ENCODE measurements at places on chromosomes 5 and 9.

GRCh38 chr5:6748142-6748541, 34.9 kb downstream of the TENT4A start:
- DNase-seq: no peak

DNA sequence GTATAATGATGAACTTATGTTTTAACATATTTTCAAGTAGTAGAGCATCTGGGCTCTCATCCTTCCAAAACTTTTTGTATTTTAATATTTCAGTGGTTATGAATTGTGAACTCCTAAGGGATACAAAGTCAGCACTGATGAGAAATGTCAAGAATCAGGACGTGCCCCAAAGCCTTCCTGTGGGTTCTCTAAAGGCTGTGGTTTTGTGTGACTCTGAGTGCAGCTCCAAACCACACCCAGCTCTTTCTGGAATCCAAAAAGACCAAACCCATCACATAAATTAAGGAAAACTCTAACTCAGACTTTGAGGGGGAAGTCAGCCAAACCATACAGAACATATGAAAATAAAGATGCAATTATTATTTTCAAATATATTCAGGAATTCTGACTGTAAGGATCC, 40.8 kb upstream of the SMU1 start:
- no peak for DNase-seq

DNA sequence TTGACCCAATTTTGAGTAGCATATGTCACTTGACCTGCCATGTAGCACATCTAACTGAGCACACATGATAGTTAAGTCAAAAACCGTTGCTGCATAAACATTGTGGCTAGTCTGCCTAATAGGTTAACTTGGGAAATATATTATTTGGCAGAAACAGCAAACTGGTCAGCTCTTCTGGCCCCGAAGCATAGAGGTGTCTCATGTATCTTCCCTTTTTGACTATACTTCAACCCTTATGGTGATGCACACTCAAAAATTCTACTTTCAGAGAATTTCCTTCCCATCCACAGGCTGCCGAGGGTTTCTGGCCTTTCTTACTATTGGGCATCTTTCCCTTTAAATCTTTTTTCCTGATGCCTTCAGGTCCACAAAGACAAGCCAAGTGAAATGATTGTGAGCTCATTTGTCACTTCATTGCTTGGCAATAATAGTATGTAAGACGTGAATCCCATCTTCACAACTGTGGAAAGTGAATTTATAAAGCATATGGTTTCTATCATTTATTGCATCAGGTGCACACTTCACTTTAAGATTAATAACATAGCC, 41.2 kb downstream of the MOCS2 start:
- no peak for DNase-seq

- no peak for DNase-seq
Observed at GRCh38 chr5:99320436-99320835, 391.6 kb upstream of the CHD1 start.

DNA sequence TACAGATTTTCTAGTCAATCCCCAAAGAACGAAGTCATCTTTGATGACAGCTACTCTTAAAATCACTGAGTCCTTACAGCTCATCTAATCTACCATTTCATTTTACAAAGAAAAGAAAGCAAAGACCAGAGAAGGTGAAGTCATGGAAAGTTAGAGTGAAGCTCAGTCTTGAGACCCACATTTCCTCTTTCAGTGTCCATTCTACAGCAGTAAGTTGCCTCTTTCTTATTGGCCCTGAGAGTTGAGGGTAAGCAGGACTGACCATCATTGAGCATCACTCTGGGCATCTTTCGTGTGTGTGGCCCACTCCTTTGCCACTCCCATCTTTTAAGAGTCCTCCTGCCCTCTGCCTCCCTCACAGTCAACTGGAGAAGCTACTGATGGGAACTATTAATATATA, 251.8 kb upstream of the NR4A3 start:
- DNase-seq: no peak

DNA sequence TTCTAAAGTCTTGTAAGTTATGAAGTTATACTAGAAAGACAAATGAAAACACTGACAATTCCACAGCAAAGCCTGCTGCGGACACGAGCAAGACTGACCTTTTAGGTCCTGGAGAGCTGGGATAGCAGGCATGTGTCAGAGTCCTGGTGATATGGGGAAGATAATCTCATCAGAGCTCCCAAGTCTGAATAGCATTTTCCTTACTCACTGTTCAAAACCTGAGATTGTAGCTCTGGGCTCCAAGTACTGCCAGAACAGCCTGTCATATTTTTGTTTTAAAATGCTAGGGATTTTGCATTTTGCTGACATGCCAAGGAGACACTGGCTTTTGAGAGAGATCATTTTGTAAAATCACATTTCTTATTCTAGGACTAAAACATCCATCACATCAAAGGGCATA, 90.1 kb downstream of the DRD1 start:
- no peak for DNase-seq

- no peak for DNase-seq
Observed at GRCh38 chr9:30815585-30815984, 1568.9 kb upstream of the ACO1 start.

DNA sequence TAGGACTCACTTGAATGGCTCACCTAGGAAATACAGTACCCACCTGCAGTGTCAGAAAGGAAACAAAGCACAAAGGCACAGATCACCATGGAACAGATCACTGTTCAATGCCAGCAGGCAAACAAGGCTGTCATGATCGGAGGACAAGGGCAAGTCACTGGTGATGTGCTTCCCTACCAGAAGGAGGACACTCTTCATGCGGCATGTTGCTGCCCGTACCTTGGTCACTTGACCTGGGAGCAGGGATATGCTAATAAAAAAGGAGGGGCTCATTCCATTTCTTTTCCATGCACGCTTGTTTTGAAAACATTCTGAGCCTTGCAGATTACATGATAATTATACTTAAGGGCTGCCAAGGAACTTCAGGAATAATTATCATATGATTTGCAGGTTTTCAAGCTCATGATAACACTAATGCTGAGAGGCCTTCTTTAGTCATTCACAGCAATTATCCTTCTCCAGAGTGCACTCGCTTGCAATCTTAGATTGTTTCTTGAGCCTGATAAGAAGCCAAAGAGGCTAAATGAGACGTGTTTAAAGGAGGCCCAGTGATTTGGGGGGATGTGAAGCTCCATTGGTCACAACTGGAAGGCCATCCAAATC, 36.1 kb upstream of the STARD4 start:
- DNase-seq: no peak

- no peak for DNase-seq
Observed at GRCh38 chr5:129361441-129362025, 98.6 kb upstream of the ADAMTS19 start.

- DNase-seq: no peak
Observed at GRCh38 chr9:86946201-86947145, 833 bp downstream of the GAS1 start.

GRCh38 chr9:4677392-4677791, 2.0 kb upstream of the CDC37L1 start:
- no peak for DNase-seq

DNA sequence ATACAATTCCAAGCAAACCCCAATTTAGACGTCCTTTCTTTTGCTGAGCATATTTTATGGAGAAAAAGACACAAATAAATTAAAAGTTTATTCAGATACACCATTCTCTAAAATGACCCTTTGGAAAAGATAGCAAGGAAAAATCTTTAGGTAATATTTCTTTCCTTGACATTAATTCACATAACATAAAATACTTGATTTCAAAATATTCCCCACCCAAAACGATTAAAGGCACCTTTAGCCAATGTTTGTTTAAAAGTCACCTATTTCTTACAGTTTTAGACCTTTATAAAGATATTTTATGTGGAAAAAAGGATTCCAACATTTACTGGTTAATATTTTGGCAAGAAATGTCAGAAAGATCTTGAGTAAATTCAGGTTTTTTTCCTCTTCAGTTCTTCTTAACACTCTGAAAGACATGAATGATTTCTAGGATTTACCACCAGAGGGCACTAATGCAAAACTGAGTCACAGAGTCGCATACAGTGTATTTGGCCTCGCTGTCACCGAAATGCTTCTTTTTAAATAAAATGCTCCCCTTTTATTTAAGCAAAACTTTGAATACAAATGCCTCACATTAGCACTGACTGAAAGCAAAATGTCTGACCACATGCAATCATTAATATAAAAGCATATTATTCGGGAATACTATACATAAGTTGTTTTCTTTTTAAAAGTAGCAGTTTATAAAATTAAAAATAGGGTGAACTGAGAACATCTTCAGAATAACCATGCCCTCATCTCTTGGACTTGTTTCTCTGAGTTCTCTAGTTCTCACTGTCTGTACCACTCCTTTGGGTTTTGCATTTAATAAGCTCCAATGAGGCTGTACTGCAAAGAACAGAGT, 122.5 kb downstream of the SLC1A3 start:
- DNase-seq: no peak

GRCh38 chr5:169280286-169280685, 20.7 kb downstream of the SLIT3 start:
- no peak for DNase-seq

- no peak for DNase-seq
Observed at GRCh38 chr9:90024409-90024808, 419.6 kb downstream of the GADD45G start.

GRCh38 chr5:159765135-159765433, 151.2 kb upstream of the ADRA1B start:
- DNase-seq: no peak

GRCh38 chr5:57650360-57651069, 167.9 kb upstream of the ACTBL2 start:
- no peak for DNase-seq

GRCh38 chr9:117887941-117888340, 183.7 kb downstream of the TLR4 start:
- no peak for DNase-seq

DNA sequence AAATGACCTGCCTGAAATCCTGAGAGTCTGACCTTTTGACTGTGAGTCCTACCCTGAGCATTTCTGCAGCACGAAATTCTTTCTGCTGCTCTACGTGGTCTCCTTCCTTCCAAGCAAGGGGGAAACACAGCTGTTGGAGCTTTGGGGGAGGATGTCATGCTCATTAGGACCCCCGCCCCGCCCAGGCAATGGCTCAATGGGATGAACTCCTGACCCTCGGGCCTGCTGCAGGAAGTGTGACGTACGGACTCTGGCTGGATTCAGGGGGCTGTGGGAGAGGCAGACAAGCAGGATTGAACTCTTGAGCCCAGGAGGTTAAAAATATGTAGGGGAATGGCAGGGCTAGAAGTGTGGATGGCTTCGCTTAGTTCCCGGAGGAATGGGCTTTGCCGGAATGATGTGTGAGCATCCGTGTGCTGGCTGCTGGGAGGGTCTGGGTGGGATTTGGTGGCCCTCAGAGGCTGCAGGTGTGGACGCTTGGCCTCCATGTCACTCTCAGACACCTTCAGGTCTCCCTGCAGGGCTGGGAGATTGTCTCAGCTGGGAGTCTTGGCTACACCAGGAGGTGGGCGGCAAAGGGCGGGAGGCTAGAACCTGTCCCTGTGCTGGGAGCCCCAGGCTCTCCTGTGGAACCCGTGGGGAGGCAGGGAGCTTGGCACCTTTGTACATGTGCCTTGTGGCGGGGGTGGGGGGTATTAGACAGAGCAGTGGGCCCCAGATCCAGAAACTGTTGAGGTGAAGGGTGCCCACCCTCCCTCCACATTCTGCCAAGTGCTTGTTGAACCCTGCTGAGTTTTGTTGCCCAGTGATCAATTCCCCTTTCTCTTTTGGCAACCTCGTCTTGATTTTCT, 26.3 kb downstream of the STC2 start:
- no peak for DNase-seq

GRCh38 chr5:108212775-108213346, 169.0 kb downstream of the FBXL17 start:
- no peak for DNase-seq

DNA sequence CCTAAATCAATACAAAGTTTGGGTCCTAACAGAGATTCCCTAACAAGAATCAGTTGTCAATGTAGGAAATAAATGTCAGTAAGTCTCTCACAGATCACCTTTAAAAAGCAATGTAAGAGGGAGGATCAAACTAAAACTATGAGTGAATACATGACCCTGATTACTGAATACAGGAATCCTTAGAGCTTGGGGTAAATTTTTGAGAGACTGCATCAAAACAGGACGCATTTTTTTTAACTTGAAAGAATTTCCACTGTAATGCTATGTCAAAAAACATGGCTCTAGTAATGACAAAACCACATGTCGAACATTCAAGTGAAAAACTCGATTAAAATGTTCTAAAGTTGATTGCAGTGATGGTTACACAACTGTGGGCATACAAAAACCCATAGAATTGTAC, 21.9 kb downstream of the ZDHHC21 start:
- no peak for DNase-seq

- DNase-seq: no peak
Observed at GRCh38 chr5:93593476-93594131, 10.6 kb downstream of the NR2F1 start.

- DNase-seq: no peak
Observed at GRCh38 chr5:157444224-157444623, 15.8 kb upstream of the NIPAL4 start.

GRCh38 chr9:100216178-100216787, 117.2 kb downstream of the INVS start:
- DNase-seq: peak; percentile 8

GRCh38 chr5:12399868-12400267, 495.6 kb upstream of the CTNND2 start:
- no peak for DNase-seq

DNA sequence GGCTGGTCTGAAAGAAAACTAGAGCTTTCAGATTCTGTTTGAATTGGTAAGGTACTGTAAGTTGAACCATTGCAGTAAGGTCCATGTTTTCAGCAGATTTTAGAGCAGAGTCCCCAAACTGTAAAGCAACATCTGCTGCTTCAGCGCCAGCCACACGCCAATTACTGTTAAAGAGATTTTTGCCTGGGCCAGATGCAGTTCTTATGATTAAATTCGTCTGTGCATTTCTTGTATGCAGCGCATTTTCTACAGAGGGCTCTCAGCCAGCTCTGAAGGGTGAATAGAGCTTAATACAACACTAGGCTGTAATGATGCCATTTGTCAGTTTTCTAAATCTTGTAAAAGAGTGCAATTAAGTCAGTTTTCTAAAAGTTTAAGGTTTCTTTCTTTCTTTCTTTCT, 246.3 kb downstream of the COX7C start:
- no peak for DNase-seq

DNA sequence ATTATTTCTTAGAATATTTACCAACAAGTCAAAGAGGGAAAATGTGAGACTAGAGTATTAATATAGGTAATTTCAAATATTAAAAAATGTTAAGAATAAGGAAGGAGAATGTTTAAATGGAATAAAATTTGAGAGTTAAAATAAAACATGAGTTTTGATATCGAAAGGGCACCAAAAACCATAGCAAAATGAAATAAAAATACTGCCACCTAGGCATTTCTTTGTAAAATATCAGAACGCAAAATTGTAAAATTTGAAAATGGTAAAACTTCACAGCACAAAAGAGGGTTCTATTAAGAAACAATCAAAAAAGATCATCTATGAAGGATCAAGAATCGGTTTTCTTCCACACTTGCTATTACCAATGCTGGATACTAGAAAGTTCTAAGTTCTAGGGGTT, 418.3 kb downstream of the TAF11L14 start:
- no peak for DNase-seq

- no peak for DNase-seq
Observed at GRCh38 chr5:10049858-10050455, 199.7 kb downstream of the ATPSCKMT start.

DNA sequence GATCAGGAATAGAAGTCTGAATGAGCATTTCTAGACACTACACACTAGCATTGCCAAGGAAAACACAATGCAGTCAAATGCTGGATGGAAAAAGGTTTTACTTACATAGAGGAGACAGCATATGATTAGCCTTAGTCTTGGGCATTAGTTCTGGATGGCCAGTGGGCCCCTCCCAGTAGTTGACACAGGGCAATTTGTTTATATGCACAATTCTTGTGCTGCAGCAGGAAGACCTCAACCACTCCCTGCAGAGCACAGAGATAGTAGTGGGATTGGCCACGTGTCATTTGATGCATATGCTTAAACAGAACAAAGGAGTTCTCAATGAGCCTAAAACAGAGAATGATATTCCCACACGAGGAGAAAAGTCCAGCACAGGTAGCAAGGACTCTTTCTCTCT, 1496.2 kb upstream of the CDH6 start:
- no peak for DNase-seq

All from stimulated activated CD4-positive, alpha-beta T cell treated with anti-CD3 and anti-CD28 coated beads, Interleukin-1b, Interleukin-23, amount 100 ng/mL, for 1 hour (primary cell).